ENCODE measurements at places on chromosomes 7 and 10.

- no peak for DNase-seq
These were observed 184.8 kb downstream of the NPSR1 start for GRCh38 chr7:34842782-34843181.

DNA sequence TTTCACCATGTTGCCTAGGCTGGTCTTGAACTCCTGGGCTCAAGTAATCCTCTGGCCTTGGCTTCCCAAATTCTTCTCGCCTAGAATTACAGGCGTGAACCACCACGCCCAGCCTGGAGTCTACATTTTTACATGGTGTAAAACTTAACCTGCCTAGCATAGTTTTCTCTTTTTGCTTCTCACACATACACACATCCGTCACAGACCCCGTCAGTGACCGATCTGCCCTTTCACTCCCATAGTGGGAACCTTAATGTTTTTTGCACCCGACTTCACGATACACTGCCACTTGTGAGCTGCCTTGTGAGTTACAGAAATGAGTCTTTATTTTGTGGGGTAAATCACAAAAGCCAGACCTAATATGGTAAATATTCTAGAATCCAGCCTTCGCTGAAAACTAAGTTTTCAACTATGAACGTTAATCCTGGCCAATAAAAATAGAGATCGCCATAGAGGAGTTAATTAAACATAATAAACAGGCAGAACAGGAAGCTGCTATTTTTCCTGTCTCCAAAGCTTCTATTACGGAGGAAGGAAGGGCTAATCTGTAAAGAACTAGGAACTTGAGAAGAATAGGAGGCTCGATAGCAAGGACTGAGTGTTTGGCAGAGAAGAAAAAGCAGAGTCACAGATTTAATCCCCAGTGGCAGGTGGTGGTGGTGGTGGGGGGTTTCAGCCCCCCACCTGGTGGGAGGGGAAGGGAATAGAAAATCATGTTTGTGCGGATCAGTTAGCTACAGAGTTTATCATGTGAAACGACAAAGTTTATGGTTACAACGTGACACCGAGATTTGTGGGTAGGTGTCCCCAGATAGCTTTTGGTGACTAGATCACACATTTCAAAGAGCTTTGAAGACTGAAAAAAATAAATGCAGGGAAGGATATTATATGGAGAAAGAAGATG lies 14.7 kb upstream of the FAM171A1 start:
- no peak for DNase-seq

DNA sequence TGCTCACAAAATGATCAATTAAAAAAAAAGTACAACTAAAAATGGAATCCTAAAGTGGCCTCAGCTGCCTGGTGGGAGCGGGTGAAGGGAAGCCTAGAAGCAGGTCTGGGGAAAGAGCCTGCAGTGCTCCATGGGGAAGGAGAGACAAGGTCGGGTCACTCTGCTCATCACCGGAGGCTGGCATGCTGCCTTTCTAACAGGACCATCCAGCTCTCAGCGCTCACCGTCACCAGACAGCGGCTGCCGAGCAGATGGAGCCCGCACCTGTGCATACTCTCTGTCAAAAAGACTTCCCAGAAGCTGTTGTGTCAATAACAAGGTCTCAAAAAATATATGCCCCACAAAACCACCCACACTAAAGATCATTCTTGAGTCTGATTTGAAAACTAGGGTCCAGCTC lies 112.8 kb downstream of the BAMBI start:
- no peak for DNase-seq

GRCh38 chr7:30572212-30572841 lies 22.4 kb upstream of the GARS1 start:
- DNase-seq, result no peak

- no peak for DNase-seq
These were observed 36.8 kb downstream of the LAMB4 start for GRCh38 chr7:108093341-108093740.

DNA sequence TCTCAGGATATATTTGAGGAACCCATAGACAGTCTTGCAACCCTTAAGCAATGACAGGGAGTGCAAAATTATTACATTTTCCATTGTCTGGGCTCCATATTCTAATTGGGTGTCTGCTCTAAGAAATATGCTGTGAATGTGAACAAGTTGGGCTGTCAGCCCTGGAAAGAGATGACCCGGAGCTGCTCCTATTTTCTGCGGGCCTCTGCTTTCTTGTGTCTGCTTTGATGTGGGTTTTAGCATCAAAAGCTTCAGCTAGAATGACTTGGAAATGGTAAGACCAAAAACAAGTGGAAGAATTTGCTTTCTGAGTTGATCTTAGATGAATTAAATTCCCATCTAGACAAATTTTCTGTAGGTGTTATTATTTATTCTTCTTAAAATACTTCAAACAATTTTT lies 343.6 kb upstream of the IGFBP3 start:
- no peak for DNase-seq
